ENCODE measurements at places on chromosomes 7 and 10.

DNA sequence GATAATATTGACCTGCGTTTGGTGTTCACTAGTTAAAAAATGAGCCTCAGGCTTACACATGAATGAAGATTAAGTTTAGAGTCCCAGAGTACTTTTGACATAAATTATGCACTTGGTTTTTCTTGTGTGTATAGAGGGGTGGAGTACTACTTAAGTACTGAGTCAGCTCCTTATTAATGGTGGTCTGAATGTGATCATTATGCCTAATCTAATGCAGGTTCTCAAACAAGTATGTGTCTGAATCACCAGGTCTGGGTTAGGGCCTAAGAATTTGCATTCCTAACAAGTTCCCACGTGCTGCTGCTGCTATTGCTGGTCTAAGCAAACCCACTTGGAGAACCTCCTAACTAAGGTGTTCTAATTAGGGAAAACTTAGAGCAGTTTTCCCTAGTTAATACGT lies 30.7 kb upstream of the STOX1 start:
- DNase-seq, result no peak

DNA sequence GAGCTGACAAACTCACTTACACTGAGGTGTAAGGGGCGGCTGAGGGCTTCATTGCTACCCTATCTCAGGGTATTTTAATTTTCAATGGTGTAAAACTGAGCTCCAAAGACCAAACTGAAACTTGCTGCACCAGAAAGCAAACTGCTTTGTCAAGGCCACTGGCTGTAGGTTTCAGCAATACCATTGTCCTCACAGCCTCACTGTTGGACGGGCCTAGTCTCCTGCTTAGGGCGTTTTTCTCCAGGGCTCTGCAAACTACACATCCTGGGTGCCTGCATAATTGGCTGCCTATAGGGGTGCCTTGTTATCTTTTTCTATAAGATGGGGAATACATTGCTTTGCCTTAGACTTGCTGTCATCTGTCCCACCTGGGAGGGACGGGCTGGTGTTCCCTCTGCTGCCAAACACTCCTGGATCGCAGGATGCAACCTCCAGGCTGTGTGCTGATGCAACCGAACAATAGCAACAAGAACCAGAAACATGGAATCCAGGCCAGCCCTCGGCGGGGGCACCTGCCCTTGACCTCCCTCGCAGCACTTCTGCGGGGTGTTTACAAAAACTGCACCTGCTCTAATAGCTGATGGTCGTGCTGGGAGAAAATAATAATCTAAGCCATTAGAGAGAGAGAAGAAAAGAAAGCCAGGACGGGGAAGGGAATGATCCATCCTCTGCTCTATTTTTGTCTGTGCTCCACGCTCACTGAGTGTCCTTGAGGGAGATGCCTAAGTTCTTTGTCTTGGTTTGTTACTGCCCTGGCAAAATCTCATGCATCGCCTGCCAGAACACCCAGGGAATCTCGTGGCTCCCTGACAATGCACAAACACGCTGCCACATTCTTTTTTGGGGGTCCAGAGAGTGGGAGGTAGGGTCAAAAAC lies 104.5 kb downstream of the GALNT17 start:
- DNase-seq, result no peak

DNA sequence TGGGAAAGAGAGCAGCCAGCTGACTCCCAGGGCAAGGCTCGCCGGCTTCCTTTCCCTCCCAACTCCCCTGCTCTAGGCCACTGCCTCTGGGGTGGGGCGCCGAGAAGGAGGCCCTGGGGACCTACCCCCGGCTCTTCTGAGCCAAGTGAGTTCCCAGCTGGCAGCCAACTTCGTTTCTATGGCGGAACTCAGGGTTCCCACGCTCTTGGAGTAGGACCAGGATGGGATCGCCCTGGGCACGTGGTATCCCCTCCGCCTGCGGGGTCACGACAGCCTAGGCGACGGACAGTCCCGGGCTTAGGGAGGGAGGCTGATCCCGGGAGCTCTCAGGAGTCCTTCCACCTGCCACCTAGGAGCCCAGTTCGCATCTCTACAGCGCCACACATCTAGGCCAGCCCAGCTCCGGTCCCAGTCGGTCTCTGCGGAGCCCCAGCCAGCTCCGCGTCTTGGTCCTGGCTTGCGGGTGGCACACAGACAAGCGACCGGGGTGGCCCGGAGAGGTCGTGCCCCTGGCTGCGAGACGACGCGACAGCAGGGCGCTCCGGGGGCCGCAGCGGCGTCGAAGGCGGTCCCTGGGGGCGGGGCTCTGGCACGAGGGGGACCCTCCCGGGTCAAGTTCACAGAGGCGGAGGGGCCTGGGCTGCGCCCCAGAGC lies 20.5 kb upstream of the GATA3 start:
- no peak for DNase-seq

DNA sequence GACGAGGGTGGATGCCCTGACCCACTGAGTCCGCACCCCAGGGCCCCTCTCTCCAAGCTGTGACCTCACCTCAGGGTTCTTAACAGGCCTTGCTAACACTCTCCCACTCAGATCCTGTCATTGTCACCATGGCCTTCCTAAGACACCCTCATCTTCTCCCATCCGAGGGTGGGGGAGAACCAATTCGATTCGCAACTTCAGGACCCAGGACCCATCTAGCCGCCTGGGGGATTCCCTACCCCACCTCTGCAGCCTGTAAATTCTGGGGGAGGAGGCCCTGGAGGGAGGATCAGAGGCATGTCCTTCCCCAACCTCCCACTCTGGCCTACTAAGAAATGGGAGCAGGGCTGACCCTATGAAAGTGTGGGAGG lies 17.4 kb downstream of the TRIM8 start:
- no peak for DNase-seq

DNA sequence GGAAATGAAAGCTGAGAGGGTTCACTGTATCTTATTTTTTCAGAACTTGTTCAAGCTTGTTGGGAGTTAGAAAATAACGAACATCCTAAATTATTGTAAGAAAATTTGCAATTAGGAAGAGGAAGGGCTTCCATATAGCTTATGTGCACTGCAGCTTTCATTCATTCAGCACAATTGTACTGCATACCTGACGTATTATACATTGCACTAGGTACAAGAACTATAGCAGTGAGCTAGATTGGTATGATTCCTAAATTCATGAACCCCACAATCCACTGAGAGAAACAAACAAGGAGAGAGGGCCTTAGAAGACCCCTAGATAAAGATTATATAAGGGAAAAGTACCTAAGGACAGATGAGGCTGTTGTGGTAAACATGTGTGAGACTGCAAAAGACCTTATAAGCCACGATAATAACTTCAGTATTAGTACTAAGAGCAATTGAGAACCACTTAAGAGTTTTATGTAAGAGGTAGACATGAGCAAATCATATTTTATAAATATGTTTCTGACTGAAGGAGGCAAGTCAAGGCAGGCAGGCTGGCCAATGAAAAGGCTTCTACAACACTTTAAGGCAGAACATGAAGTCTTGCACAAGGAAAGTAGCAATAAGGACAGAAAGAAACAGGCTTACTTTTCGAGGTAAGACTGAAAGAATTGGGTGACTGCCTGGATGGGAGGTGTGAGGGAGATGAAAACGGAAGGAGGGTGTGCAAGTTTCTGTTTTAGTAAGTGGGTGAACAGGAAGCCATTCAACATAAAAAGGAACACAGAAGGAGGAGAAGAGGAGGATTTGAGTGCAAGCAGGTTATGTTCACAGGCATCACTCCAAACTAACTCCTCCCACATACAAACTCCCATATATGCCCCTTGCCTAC lies 77.9 kb upstream of the LRRN3 start:
- no peak for DNase-seq

DNA sequence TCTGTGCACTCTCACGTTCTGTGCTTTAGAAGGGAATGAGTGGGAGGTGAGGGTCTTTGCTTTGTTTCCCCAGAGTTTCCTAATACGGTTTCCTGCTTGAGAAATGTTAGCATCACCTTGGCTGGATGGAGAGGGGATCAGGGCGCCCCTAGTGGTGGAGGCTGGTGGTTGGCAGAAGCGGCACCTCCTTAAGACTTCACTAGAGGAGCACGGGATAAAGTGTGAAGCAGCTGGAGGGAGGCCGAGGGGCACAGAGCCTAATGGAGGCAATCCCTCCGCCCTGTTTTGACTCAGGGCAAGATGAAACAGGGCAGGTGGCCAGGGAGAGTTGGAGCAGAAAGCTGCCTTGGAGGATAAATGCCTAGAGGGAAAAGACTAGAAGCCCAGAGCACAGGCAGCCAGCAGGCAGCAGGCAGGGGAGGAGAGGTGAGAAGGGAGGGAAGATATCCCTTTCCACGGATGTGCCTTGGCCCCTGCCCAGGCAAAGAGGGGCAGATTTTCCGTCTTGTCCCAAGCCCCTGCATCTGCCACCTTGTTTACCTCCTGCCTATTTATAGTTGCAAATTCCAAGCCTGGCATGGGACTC lies 56.0 kb upstream of the BTRC start:
- no peak for DNase-seq

DNA sequence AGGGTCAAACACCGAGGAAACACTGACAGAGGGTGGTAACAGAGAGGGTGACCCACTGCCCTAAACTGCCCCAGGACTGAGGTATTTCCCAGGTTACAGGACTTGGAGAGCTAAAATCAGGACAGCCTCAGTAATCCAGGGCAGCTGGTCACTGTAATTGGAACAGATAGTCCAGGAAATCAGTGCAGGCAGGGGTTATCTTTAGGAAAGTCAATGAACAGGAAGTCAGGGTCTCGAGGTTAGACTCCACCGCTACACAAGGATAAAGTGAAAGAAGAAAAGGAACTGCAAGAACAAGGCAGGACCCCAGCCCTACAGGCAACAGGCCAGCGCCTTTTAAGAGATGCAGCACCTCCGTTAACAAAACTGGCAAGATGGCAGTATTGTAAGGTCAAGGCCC lies 61.1 kb downstream of the CAV1 start:
- DNase-seq, result no peak

GRCh38 chr7:15305002-15305600 lies 256.7 kb downstream of the AGMO start:
- DNase-seq, result peak; percentile 5

DNA sequence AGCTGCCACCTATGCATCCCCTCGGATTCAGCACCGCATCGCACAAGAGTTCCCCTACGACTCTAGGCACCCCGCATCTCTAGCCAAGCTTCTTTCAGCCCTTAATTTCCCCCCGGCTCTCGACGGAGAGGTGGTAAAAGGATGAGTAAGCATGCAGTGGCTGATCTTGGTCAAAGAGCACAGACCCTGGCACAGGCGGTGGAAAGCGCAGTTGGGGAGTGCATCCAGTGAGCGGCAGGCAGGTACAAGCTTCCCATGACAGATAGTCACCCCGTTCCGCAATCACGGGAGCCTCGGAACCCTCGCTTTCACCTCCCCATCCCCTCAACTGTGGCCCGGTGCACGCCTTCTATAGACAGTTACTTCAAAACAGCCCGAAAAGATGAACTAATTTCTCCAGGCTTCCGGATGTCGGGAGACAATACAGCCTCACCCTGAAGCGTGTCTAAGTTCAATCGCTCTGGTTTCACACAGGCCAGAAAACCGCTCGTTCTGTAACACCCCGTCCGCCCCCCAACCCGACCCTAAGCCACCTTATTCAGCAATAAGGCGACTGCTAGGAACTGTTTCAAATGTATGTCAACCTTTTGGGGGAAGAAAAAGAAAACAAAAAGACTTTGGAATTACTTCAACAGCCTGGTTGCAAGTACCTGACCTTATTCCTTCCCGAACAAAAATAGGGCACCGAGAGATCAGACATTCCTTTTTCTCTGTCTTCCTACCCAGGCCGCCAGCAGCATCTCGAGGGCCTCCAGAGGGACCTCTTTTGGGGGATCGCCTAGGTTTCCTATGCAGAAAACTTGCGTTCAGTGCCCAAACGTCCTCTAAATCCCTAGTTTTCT lies 1.4 kb downstream of the RHEB start:
- no peak for DNase-seq

DNA sequence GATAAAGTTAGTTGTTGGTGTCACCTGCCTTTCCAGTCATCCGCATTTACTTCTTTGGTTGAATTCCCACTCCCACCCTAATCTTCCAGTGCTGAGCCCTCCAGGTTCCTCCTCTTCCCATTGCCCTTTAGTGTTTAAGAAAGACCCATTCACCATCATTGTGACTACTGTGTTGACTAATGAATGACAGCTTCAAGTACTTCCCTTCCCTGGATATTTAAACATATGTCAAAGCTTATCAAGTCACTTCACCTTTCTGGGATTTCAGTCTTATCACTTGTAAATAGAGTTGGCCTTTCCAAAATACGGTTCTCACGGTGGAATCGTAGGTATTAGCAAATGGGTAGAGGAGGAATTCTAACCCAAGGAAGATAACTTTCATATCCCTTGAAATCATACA lies 201.6 kb upstream of the SVIL start:
- DNase-seq, result no peak

- DNase-seq, result no peak
Observed at GRCh38 chr10:104617831-104618230, 23.3 kb upstream of the SORCS3 start.

- no peak for DNase-seq
Observed at GRCh38 chr7:87188930-87189329, 30.6 kb downstream of the TMEM243 start.

- DNase-seq, result no peak
Observed at GRCh38 chr10:102159831-102160230, 7.6 kb downstream of the NOLC1 start.

GRCh38 chr7:32022966-32023365 lies 47.2 kb downstream of the PDE1C start:
- DNase-seq, result no peak

DNA sequence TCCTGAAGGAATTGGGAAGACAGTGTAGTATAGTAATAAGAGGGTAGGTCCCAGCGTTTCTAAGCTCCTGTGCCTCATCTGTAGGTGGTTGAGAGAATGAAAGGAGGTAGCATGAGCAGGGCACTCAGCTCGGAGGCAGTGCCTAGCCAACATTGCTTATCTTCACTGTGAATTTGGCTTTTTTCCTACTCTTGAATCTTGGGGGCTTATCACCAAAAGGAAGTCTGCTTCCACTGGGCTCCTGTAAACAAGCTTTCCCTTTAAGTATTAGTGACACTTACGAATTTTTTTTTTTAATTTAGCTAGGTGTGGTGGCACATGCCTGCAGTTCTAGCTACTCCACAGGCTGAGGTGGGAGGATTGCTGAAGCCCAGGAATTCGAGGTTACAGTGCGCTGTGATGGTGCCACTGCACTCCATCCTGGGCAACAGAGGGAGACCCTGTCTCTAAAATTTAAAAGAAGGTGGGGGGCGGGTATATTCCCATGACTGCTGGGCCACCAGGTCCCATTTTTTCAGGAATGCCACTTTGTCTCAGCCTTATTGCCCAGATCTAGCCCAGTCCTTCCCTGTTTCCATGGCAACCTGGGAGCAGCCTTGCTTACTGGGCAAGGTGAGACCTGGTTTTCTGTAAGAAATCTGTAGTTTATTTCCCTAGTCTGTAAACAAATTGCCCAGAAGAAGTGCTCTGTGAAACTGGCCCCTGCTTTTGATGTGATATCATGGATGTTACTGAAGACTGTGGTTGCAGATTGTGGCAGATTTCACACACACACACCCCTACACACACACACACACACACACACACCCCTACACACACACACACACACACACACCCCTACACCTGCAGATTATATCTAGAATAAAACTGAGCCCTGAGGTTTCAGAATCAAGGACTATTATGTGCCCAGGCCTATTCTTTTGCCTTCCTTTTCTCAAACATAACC lies 19.4 kb downstream of the OGDH start:
- DNase-seq, result no peak

- DNase-seq, result no peak
Observed at GRCh38 chr7:68014031-68014736, 1017.6 kb downstream of the TYW1 start.

GRCh38 chr7:36652431-36652830 lies 71.9 kb downstream of the AOAH start:
- no peak for DNase-seq

- no peak for DNase-seq
Observed at GRCh38 chr7:22419488-22419887, 62.5 kb upstream of the RAPGEF5 start.

GRCh38 chr7:49878089-49878488 lies 104.7 kb downstream of the VWC2 start:
- DNase-seq, result no peak

Data from non-pigmented ciliary epithelial cell (primary cell).